ENCODE measurements at places on chromosomes 4 and X. TPM values are rescaled to one million over a fixed set of nuclear protein-coding genes. Genes with fewer than 3 reads are reported as not detected.

GRCh38 chrX:37590047-37590446, 18.6 kb downstream of the LANCL3 start:
- DNase-seq: no peak

GRCh38 chr4:114103908-114104307, 124.5 kb upstream of the ARSJ start:
- no peak for DNase-seq

- no peak for DNase-seq
These were observed 96.5 kb downstream of the SLC2A9 start for GRCh38 chr4:9924750-9925149.

Gene CTSO
- total RNA-seq: 5.8 TPM

Gene PNCK
- not detected for total RNA-seq

- DNase-seq: no peak
These were observed 69.5 kb downstream of the RRAGB start for GRCh38 chrX:55787063-55787462.

DNA sequence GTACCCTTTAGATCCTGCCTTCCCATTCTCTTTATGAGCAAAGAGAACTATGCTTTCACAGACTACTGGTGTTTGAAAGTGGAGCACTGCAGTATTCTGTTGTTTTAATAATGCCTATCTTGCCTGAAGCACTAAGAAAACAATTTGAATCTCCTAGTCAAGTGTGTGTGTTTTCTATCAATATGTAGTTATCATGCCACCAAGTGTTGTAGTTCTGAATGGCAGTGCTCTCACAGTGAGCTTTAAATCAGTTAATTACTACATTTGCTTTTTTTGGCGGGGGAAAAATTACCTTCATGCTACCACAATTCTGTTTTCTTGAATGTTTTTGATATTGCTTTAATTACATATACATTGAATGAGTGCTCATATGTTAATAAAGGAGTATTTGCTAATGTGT, 143.6 kb upstream of the FAM47A start:
- no peak for DNase-seq

DNA sequence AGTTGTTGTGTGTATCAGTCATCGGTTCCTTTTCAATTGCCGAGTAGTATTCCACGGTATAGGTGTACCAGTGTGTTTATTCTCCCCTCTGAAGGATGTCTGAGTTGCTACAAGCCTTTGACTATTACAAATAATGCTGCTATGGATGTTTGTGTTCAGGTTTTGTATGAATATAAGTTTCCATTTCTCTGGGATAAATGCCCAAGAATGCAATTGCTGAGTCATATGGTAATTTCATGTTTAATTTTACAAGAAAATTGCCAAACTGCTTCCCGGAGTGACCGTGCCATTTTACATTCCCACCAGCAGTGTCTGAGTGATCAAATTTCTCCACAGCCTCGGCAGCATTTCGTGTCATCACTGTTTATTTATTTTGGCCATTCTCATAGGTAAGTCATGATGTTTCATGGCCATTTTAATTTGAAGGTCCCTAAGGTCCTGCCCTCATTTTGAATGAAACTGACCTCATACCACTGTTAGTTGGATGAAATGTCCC, 73.9 kb downstream of the IRF2 start:
- DNase-seq: no peak

- DNase-seq: no peak
These were observed 423.1 kb downstream of the ADAM29 start for GRCh38 chr4:175341203-175341755.

Gene TXK
- total RNA-seq: 26.1 TPM

GRCh38 chr4:158649111-158649680, 22.5 kb downstream of the C4orf46 start:
- no peak for DNase-seq

DNA sequence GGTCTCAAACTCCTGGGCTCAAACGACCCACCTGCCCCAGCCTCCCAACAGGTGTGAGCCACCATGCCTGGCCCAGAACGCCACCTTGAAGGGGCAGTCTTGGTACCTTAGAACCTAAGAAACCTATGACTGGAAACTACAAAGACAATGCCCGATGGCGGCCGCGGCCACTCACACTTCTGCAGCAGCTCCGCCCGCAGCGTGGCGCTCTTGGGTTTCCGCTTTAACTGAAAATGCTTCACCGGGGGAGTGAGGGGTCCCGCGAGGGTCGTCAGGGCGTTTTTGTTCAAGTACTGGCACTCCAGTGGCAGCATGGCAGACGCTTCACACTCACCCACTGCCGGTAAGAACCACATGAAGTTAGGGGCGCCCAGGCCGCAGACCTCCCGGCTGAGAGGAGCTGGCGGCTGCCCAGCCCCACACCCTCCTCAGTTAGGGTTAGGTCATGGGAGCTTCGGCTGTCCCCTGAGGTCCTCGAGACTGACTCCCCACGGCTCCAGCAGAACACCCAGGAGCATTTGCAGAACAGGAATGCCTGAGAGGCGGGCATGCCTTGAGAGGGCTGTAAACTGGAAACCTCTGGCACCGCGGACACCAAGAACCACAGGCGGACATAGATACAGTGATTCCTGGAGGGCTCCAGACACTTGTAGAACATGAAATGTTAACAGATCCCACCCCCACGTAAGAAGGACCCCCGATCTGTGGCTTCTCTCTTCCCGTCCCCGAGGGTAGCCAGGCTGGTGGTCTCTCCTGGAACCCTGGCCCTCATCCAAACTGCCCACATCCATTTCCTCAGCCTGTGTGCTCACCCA, 19.0 kb downstream of the NELFA start:
- peak; percentile 37 for DNase-seq

- DNase-seq: no peak
These were observed 2.7 kb downstream of the DOCK11 start for GRCh38 chrX:118498351-118498750.

GRCh38 chrX:97369947-97370346, 486.2 kb downstream of the RPA4 start:
- no peak for DNase-seq

- DNase-seq: no peak
These were observed 22.0 kb downstream of the OR13H1 start for GRCh38 chrX:131565909-131566308.

- DNase-seq: no peak
These were observed 108.8 kb downstream of the CPZ start for GRCh38 chr4:8701126-8702019.

GRCh38 chr4:110869862-110870572, 247.1 kb upstream of the PITX2 start:
- no peak for DNase-seq

Gene POF1B
- total RNA-seq: not detected

DNA sequence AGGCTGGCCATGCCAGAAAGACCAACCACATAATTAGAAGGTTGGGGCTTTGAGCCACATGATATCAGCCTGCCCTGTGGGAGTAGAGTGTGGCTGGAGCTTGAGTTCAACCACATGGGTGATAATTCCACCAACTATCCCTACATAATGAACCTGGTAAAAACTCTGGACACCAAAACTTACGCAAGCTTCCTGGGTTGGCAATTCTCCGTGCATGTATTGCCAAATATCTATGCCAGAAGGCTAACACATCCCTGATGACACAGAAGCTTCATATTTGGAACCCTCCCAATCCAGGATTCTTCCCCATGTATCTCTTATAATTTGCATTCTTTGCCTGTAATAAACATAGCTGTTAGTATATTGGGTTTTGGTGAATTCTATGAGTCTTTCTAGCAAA, 68.2 kb downstream of the FUNDC1 start:
- no peak for DNase-seq

- no peak for DNase-seq
These were observed 11.3 kb downstream of the SNX12 start for GRCh38 chrX:71056867-71057266.

- no peak for DNase-seq
These were observed 370.3 kb upstream of the SMIM31 start for GRCh38 chr4:164383358-164384220.

Gene CDX4
- not detected for total RNA-seq

DNA sequence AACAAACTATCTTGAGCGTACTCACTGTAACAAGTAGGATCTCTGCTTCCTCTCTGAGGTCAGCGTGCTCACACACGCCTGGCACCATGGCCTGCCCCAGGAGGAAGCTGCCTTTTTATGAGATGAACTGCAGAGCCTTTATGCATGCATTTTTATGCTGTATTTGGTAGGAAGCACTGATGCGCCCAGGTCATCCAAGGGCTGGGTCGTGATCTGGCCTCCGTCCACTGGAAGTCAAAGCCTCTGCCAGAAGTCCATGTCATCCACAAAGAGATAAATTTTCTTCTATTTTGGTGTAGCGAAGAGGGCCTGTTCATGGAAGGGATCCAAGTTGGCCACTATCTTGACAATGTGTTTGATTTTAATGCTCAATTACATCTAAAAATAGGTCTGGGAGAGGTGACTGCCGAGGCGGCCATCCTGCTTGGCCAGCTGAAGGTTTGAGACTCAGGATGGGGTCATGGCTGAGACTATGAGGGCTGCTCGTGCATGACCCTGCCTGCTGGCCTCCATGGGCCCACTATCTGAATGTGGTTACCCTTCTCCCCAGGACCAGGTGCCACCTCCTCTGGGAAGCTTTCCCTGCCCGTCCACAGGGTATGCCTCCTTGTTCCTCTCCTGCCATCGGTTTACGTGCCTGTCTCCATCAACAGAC, 50.3 kb downstream of the HTRA3 start:
- no peak for DNase-seq

DNA sequence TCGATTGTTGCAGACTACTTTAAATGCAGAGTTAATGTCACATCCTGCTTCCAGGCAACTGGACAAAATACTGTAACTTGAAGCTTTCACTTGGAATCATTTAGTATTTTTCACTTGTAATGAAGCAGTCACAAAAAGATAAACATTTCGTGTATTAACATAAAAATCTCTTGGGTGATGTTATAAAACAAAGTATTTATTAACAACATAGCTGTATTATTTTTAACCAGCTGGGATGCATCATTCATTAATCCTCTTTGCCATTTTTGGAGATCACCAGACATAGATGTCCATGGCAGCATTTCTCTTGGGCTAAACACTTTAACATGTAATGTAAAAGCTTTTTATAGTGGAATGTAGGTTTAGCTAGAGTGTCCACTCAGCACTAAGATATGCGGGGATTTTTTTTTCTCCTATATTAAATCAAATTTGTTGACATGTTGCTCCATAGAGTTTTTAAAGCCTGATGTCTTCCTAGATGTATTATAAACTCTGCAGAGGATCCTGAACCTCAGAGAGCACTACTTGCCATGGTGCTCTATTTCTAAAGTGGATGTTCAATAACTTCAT, 193.7 kb upstream of the SPANXN4 start:
- no peak for DNase-seq

DNA sequence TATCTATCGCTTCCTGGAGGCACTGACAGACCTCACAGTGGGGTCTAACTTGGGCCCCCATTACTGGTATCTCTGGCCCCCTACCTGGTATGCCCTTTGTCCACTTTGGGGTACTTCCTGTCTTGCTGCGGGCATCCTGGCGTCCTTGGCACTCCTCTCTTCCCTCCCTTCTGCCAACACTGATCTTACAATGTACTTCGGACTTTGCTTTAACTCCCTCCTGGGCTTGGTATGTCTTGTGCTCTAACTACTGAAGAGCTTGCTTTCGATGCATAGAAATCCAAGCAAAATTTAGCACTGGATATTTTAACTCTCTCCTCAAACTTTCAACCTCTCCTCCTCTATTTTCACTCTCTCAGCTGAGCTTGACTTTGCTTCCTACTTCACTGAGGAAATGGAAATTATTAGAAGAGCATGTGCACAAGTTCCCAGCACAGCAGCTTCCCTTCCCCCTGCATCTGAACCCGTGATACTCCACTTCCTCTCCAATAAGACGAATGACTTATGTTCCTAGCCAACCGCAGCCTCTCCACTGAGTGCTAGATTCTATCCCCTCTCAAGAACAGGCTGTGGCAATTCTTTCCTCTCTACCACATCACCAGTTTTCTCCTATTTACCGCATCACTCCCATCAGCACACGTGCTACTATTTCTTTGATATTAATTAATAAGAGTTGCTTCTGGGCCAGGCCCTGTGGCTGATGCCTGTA, 52.9 kb downstream of the SUPT20HL2 start:
- no peak for DNase-seq

DNA sequence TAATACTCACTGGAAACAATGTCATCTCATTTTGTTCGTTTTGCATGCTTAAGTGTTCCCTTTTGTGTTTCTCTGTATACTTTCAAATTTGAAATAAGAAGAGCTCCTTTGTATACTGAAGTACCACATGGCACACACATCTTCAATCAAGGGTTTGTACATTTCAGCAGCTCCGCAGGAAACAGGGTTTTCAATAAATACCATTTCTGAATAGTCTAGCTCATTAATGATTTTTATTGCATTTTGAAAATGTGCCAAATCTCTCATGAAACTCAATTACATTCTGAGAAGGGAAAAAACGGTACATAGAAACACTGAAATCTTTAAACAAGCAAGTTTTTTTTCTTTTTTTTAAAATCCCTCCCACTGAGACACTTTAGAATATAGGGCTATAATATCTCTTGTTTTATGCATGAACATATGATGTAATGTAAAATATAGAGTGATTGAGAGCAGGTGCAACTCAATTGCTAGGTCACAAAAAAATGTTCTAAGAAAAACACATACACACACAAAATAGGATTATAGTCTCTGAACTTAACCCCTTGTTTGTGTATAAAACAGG, 914.2 kb upstream of the PCDH7 start:
- DNase-seq: no peak

Gene REELD1
- total RNA-seq: not detected

DNA sequence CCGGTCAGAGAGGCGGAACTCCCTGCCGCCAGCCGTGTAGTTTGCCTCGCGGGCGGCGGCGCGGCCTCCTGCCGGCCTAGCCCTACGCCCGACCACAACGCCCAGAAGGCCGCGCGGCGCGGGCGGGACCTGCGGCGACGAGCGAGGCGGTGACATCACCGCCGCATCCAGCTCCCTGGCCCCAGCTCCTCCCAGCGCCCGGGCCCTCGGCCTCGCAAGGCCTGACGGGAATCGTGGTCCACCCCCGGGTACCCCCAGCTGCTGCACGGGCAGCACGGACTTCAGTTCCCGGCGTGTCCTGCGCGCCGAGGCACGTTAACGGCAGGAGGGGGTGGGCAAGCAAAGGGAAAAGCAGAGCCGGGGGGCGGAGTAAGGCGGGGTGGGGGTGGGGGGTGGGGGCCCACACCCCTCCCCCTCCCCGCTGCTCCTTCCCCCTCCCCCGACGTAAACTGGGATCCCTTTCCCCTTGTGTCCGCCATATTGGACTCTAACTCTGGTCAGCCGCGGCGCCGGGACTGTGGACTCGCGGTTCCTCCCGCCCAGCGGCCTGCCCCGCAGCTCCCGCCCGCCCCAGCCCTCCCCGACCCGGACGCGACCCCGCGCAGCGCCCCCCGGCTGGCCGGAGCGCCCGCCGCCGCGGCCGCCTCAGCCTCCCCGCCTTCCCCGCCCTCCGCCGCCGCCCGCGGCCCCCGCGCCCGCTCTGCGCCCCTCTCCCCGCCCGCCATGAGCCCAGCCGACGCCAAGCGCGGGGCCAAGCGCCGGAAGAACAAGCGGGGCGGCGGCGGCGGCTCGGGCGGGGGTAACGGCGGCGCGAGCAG, at the start of gene FAM193A:
Gene FAM193A, plus strand, starts transcription at position 455 of the 818 bp plus-strand sequence. Its CDS starts 269 bp downstream, at position 724.
- peak; percentile 100 for DNase-seq

GRCh38 chr4:27278615-27279375, 418.2 kb downstream of the STIM2 start:
- DNase-seq: no peak
